ENCODE measurements at places on chromosomes 5 and 9.

- DNase-seq, result no peak
Measured at GRCh38 chr5:178902849-178903248, 7.1 kb downstream of the ZFP2 start.

DNA sequence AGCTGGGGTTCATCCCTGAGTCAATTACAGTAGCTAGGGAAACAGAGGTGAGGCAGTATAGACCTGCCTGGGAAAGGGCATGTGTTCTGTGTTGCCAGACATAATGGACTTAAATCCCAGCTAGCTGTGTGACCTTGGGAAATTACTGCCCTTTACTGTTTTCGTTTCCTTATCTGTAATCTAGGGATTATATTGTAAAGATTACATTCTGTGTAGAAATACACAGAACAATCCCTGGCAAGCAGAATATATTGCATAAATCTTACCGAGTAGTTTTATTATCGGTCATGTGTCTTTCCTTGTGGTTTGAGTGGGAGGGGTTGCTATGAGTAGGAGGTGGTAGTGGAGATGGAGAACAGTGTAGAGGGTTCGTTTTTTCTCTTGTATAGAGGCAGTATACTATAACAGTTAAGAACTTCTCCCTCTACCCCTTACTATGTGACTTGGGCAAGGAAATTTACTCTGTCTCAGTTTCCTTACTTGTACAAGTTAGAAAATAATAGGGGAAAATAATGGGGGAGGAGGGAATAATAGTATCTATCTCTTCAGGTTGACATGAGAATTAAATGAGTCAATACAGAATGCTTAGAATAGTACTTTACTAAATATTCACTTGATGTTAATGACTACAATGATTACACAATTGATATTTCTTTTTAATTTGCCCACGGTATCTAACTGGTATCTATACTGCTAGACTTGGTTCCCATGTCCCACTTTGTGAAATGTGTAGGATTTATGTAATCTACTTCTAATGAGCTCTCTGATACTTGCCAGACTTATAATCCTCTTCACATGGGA is 7.1 kb upstream of the DMXL1 start:
- no peak for DNase-seq

- DNase-seq, result no peak
Measured at GRCh38 chr5:109223531-109223930, 186.2 kb downstream of the PJA2 start.

DNA sequence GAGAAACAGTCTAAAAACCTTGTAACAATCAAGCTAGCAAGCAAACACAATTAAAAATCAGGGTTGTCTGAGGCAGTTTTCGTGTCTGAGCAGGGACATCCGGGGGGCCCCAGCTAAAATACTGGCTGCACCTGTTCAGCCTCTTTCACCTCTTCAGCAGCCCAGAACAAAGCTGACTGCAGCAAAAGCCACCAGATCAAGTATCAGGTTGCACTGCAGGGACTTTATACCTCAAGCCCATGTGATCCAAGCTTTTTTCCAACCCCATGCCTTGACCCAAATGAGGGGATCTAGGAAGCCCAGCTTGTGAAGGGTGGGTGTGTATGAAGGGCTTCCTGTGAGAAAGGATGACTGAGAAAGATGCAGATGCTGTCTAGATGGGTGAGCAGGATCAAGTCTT is 133.4 kb downstream of the SEMA6A start:
- DNase-seq, result no peak

- DNase-seq, result no peak
Measured at GRCh38 chr9:3446313-3446712, 79.5 kb downstream of the RFX3 start.

DNA sequence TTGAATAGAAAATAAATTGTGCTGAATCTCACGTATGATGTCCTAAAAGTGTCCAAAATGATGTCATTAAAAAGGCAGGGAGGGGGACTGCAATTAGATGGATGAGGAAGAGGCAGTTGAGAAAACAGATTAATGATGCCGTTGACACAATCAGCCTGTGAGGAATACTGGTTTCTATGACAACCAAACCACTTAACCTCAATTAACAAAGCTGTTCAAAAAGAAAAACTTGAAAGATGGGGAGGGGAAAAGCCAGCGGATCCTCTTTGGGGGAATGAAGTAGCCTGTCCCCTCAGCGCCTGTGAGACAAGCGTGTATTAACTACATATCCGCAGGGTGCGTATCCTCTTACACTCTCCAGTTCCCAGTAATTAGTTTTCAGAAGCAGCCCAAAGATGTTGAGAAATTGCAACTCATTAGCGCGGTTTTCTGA is 160.7 kb downstream of the TTC39B start:
- DNase-seq, result no peak

GRCh38 chr5:152644029-152644728 is 239.1 kb upstream of the NMUR2 start:
- no peak for DNase-seq

- no peak for DNase-seq
Measured at GRCh38 chr5:28648108-28648507, 1609.7 kb upstream of the CDH9 start.

DNA sequence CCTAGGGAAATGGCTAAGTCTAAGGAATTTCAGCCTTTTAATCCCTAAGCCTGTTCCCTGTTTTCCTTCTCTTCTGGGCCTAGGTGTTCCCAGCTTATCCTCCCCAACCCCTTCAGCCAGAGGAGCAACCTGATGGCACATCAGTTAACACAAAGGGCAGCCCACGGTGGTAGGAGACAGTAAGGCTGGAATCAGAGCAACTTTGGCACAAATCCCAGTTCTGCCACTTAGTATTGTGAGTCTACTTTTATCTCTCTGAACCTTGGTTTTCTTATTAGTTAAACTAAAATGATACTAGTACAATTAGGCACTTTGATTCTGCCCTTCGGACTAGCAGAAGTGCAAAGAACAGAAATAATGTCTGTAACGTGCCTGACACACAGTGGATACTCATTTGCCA is 246.8 kb downstream of the SAXO1 start:
- no peak for DNase-seq

DNA sequence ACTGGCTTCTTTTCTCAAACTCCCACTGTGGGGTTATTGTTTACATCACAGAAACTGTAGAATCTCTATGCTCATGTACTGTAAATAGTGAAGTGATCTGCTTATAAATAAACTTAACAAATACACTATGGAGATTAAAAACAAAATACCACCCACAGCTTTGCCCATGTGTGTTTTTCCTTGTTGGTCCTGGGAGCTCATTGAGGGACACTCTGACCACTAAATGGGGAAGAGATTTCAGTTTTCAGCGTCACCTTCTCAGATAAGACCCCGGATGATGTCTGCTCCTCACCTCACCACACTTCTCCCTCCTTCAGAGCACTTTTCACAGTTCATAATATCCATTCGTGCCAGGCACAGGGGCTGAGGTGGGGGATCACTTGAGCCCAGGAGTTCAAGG is 89.7 kb downstream of the PDE6A start:
- DNase-seq, result no peak

GRCh38 chr9:88959727-88960469 is 31.4 kb upstream of the S1PR3 start:
- no peak for DNase-seq

DNA sequence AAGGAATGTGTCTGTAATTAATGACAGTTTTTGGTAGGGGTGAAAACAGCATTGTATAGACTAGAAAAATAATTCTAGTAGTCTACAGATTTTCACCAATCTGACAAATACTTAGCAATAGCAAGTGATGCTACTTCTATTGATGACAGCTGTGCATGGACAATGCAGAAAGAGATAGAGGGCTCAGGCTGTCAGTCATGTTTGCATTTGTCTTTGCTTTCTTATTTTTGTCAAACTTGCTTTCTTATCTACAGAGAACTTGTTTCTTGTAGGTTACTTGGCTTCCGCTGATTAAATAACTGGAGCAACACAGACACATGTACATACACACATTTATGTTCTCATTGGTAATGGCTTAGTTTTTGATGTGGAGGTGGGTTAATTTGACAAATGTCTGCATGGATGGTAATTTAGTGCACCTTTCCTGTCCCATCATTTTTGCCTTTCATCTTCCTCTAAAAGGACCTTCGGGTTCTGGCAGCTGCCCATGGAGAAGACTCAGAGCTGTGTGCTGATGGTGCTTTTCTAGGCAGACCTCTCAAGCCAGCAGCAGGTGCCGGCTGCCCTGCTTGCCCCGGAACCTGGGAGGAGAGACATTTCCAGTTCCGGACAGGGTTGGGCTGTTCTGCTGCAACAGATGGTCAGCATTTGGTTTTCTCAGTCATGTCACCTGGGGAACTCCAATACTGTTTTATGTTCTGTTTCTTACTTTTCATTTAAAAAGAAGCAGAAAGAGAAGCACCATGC is 28.8 kb downstream of the CAMK4 start:
- no peak for DNase-seq

DNA sequence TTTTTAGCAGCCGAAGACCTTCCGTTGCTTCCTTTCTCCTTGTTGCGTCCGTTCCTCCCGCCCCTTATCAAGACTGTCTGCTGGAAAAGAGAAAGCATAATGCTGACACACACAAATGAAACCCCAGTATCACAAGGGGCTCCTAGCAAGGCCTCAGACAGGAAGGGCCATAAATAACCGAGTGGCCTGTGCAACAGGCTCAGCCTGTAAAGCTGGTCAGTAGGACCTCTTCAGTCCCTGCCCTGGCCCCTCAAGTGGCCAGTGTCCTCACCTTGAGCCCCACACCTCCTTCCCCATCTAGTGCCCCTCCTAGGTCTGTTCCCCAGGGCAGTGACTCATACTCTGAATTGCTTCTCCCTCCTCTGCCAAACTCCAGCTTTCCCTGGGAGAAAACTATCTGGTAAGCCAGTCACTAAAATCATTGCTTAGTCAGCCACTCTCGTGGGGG is 174.6 kb upstream of the IL12B start:
- DNase-seq, result no peak

DNA sequence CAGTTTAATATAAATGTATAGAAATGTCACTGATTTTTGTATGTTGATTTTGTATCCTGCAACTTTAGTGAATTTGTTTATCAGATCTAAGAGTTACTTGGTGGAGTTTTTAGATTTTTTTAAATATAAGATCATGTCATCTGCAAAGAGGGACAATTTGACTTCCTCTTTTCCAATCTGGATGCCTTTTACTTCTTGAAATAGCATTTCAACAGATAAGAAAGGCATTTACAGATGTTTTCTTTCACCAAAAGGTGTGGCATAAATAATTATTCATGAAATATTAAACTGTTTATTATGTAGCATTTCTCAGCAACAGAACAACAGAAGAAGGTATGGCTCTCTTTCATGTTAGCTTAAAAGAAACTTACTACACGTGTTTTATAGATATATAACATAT is 34.9 kb upstream of the NIPBL start:
- DNase-seq, result no peak

DNA sequence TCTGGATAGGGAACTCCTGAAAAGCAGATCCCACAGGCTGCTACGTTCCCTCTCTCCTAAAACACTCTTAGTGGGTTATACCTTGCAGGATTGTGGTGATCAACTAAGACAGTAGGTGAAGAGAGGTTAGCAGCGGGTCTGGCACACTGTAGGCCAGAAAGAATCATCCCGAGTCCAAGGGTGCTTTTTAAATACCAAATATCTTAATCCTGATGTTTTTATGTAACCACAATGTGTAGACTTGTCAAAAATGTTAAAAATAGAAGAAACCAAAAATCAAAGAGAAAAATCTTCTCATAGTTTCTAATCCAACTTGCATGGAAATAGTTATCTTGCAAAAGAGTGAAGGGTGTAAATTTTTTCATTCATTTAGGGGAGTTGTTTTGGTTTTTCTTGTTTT is 52.3 kb upstream of the IFNK start:
- DNase-seq, result no peak

GRCh38 chr5:6787941-6788340 is 74.7 kb downstream of the TENT4A start:
- no peak for DNase-seq

DNA sequence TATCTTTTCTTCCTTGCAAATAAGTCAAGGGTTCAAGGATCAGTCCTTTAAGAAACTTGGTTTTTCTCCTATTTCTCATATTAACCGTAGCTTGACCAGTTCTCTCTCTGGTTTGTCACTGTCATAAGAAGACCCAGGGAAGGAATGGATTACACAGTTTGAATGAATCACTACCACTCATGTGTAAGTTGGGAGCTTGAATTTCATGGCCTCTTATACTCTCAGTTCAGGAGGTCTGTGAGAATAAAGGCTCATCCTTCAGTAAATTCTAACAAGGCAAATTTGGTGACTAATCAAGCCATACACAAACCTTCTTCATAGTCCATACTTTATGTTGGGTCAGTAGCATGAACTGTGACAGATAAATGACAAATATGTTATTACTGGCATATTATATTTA is 323.1 kb upstream of the ACTBL2 start:
- DNase-seq, result no peak

GRCh38 chr9:37036371-37036775 is 2.3 kb upstream of the PAX5 start:
- DNase-seq, result no peak

- DNase-seq, result no peak
Measured at GRCh38 chr5:73307645-73308355, 134.8 kb downstream of the TMEM174 start.

DNA sequence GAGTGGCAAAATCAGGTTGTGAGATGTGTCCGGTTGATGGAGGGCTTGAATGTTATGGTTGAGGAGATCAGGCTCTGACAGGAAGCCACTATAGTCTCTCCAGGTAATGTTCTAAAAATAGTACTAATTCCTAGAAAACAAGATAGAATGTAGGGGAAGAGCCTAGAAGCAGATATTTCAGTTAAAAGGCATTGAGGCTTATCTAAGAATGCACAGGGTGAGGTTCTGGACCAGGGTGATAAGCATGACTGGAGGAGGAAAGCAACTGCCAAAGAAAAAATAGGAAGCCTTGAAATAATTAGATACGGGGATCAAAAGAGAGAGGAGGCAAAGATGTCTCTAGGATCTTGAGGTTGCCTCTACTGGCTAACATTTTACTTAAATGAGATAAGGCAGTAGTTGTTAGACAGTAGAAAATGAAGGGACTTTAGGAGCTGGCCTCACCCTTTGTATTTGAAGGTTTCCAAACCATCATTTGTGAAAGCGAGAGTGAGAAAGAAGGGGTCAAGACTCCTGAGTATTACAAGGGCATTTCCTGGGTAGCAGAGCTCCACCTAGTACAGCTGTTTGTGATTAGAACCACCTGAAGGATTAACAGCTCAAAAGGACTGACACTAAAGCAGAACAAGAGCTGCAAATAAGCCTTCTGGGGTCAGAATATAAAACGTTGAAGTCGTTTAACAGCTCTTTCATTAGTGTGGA is 15.4 kb upstream of the ARL15 start:
- DNase-seq, result no peak

- DNase-seq, result no peak
Measured at GRCh38 chr9:134643222-134643671, 1.6 kb downstream of the COL5A1 start.
